ENCODE measurements at places on chromosomes 7 and 10.

- DNase-seq = no peak
Measured at GRCh38 chr10:129580010-129580409, 113.0 kb downstream of the MGMT start.

- DNase-seq = no peak
Measured at GRCh38 chr7:108525327-108525984, 479 bp downstream of the PNPLA8 start.

- DNase-seq = no peak
Measured at GRCh38 chr7:91814189-91814588, 66.3 kb downstream of the MTERF1 start.

GRCh38 chr7:130649004-130649790 lies 19.4 kb downstream of the COPG2 start:
- DNase-seq = no peak

GRCh38 chr10:95503001-95503400 lies 58.2 kb downstream of the SORBS1 start:
- DNase-seq = no peak

Measured in stimulated activated CD8-positive, alpha-beta memory T cell treated with anti-CD3 and anti-CD28 coated beads, Interleukin-12 subunit alpha, Interleukin-12 subunit beta, amount 100 ng/mL, for 4 hours (primary cell).